ENCODE measurements at places on chromosomes 12 and 14.

- no peak for DNase-seq
These were observed 2.4 kb downstream of the FICD start for GRCh38 chr12:108517288-108518100.

- no peak for DNase-seq
These were observed 72.0 kb downstream of the PPP2R5E start for GRCh38 chr14:63470962-63471793.

DNA sequence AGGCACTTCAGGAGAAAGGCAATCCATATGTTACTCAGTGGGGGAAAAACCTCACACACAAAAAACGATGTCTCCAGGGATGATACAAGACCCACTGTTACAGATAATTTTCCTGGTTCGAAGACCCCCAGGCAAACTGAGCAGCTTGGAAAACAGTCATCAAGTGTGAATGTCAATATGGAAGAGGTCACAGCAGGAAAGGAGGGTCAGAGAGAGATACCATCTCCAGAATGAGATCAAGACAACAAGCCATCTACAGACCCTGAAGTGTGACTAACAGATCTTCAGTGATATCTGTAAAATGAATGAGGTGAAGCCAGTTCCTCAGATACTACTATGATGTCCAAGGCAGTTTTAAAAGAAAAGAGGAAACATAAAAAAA, 28.6 kb downstream of the GNS start:
- no peak for DNase-seq

DNA sequence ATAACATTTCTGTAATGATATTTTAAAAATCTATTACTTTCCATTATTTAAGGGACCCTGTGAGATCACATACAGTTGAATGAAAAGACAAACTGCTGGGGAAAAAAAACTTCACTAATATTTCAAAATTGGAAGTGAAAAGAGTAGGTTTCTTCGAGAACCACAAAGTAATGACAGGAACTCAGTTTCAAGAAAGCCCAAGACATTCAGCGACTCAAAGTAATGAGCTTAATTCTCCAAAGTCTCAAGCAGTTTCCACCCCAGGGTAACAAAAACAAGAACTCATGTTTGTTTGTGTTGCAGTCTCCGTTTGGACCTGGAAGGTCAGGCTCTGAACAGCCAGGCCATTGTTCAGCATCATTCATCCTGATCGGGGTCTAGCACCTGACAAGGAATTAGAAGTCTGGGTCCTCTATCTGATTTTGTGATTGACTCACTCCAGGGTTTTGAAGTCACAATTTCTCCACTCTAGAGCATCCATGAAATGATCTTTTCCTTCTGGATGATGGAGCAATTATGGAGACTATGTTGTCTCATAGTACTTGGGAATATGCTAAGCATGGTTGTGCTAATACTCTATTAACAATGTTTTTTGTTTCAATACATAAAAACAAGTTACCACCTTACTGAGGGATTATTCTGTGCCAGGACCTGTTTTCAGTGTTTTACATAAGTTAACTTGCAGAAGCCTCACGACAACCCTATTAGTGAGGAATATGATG, 126.9 kb downstream of the SLC25A21 start:
- no peak for DNase-seq

DNA sequence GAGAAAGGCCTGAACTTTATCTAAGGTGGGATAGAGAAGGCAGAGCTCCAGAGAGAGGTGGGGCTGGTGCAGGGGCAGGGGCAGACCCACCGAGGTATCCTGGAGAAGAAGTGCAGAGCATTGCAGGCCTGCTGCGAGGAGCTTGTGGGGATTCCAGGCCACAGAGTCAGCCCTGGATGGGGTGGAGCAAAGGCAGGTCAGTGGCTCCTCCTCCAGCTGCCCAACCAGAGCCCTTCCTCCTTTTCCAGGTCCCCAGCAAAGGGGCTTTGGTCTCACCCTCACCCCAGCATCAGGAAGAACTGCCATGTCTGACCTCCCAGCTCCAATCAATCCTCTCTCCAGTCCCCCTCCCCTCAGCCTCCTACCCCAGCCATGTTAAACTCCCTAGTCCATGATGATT, 19.8 kb upstream of the ZNF740 start:
- DNase-seq, result no peak

- no peak for DNase-seq
These were observed 47.8 kb downstream of the LRCOL1 start for GRCh38 chr12:132562489-132563021.
